ENCODE measurements at places on chromosomes 11 and 22.

DNA sequence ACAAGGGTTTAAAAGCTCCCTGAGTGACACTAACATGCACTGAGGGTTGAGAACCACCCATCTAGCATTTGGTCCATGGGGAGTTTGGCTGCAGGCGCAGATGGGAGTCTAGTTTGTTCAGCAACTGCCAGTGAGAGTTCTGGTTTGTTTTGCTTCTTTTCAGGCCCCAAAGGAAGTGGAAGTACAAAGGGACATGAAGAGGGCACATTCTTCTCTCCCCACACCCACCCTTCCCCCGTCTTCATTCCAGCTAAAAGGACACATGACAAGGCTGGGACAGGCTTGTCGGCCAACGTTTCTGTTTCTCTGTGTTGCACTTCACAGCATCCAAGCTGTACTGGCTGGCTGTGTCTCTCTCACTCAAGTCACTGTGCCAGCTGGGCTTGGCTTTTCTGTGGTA is 8.2 kb upstream of the ENDOD1 start:
- no peak for DNase-seq

GRCh38 chr11:102479733-102480132 is 27.2 kb upstream of the TMEM123 start:
- DNase-seq = no peak

DNA sequence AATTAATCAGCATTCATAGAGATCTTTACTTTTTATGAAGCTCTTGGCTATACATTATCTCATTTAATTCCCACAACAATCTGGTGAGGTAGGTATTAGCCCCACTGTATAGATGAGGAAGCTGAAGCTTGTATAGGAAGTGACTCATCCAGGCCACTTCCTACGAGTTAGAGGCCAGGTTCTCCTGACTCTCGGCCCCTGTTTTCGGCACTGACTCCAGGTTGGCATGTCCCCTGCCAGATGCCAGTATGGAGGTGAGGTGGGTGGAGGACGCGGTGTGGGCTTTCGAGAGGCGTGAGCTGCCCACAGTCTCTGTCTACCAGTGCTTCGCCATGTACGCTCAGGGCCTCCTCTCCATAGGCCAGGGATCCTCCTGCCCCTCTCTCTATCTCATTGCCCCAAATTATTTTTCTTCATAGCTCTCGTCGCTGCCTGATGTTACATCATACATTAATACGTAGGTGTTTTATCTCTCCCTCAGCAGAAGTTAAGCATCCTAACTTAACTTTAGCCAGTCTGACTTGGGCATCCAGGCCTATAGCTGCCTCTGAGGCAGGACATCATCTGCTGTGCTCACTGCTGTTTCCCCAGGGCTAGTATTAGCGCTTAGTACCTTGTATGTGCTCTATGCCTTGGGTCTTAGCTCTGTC is 9.0 kb downstream of the DGAT2 start:
- no peak for DNase-seq

DNA sequence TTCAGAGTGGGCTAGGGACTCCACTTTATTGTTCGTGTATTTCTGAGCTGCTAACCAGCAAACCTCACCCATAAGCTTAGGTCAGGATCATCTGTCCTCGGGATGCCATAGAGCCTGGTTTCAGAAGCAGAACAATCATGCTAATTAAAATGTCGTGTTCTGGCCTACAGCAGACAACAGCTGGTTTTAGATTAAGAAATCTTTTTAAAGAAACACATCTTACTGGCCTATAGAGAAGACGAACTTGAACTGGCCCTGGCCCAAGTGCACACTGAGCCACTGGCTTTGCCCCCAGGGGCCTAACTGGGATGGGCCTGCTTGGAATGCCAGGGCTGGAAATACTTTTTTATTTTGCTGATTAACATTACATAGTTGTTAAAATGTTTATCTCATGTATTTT is 63.2 kb downstream of the ALX4 start:
- DNase-seq = no peak

DNA sequence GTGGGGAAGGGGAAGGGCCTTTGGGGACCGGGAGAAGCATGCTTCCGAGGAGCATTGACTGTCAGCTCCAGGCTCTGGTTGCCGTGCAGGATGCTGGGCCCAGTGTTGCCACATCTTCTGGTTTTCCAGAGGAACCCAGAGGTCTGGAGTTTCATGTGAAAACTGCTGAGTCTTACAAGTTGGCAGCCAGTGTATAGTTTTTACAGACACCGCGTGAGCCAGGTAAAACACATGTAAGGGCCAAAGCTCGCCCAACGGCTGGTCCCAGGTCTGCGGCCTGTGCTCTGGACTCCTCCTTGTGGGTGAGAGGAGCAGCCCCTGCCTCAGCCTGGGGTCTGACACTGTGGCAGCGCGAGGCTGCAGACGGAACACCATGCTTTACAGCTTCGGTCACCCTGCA is 18.4 kb upstream of the SORL1-AS1 start:
- DNase-seq = no peak

- no peak for DNase-seq
Measured at GRCh38 chr11:1401656-1402221, 12.0 kb downstream of the BRSK2 start.

- DNase-seq = no peak
Measured at GRCh38 chr11:110526323-110526722, 96.6 kb downstream of the FDX1 start.

GRCh38 chr11:2715716-2716350 is 16.0 kb upstream of the KCNQ1OT1 start:
- no peak for DNase-seq

DNA sequence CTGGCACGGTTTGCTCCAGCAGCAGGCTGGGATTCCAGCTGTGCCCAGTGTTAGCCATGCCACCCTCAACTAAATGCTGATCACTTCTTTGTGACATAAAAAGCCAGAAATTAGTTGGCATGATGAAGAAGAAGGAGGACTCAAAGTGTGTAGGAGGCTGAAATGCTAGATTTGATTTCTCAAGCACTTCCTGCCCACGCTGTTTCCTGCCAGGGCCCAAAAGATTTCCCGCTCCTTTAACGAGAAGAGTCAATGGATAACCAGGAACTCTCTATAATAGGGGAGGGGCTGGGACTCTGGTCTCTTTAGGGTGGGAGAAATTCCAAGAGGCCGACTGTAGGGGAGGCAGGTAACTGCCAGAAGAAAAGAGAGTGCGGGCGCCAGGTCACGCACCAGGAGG is 26.4 kb downstream of the APOL3 start:
- no peak for DNase-seq

- no peak for DNase-seq
Measured at GRCh38 chr22:28175730-28176492, 256.9 kb upstream of the PITPNB start.

DNA sequence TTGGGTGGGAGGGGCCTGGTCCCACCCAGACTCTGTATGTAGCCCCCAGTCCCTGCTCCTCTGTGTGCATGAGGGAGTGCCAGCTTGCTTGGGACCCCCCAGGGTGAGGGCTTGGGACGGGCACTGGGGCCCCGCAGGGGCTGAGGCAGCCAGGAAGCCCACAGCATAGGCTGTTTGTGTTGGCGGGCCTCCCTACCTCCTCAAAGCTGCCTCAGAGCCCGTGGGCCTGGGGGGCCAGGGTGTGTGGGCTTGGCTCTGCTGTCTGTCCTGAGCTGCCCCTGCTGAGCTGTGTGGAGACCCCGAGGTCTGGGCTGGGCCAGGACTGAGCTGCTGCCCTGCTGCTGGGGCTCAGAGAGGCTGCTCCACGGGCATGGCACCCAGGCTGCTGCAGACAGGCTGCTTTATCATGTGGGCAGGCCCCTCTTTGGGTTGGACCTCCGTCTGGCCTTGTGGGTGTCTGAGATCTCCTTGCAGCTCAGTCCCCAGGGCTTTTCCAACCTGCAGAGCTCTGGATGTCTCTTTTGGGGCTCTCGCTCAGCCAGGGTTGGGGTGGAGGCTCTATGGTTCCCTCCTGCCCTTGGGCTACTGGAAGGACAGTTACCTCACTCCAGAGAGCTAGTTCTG is 3.3 kb downstream of the TSPAN4 start:
- DNase-seq = no peak

- DNase-seq = no peak
Measured at GRCh38 chr11:10539339-10539738, 1.6 kb downstream of the RNF141 start.

GRCh38 chr22:42461511-42461910 is 29.3 kb upstream of the NFAM1 start:
- no peak for DNase-seq

- no peak for DNase-seq
Measured at GRCh38 chr11:91664521-91664920, 560.1 kb upstream of the FAT3 start.

DNA sequence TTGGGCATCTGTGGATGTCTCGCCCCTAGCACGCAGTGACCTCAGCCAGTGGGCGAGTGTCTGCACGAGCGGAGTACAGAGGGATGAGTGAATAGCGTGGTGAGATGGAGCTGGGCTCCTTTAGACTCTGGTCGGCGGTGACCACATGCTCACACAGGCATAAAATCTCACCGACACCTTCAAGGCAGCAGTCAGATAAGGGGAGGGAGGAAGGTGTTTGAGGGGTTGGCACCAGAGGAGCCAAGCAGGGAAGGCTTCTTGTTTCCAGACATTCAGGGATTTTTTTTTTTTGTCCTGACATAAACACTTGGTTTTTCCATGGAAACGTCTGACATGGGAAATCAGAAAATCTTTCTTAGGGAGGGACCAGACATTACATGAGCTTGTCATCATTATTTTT is 35.8 kb downstream of the GRIK4 start:
- DNase-seq = no peak

DNA sequence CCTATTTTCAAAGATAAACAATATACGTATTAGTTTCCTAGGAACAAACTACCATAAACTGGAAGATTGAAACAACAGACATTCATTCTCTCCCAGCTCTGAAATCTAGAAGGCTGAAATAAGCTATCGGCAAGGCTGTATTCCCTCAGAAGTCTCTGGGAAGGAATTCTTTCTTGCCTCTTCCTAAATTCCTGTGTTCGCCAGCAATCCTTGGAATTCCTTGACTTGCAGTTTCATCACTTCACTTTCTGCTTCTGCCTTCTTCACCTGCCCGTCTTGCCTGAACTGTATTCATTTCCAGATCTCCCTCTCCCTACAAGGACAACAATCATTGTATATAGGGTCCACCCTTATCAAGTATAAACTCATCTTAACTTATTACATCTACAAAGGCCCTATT is 17.7 kb upstream of the PRDM10 start:
- DNase-seq = no peak

DNA sequence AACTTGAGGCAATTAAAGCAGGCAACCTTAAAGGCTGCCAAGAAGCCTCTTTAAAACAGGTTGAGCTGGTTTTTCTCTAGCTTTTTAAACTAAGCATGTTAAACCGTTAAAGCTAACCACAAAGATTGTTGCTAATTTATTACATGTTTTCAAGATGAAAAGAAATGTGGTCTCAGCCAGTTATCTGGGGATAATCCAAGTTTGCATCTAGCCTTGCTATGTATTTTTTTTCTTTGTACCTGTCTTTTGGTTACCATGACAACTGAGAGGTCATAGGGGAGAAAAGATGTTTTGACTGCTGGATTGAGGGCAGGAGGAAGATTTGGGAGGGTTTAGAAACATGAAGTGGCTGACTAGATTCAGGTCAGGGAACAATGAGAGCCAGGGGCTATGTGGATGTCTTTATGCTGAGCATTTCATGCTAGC is 19.2 kb upstream of the PGM2L1 start:
- no peak for DNase-seq

DNA sequence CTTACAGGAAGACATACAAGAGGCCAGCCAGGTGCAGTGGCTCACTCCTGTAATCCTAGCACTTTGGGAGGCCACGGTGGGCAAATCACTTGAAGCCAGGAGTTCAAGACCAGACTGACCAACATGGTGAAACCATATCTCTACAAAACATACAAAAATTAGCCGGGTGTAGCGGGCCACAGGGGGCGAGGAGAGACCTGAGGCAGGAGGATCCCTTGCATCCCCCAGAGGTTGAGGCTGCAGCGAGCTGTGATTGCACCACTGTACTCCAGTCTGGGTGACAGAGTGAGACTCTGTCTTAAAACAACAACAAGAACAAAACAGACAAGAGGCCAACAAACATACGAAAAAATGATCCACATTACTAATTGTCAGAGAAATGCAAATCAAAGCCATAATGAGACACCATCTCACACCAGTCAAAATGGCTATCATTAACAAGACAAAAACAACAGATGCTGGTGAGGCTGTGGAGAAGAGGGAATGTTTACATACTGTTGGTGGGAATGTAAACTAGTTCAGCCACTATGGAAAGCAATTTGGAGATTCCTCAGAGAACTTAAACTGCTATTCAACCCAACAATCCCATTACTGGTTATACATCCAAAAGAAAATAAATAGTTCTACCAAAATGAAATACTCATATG is 498.8 kb upstream of the ARHGAP42 start:
- DNase-seq = no peak

GRCh38 chr11:95904009-95904650 is 19.8 kb downstream of the MTMR2 start:
- DNase-seq = no peak

- no peak for DNase-seq
Measured at GRCh38 chr11:76205252-76206076, 838 bp downstream of the WNT11 start.

- no peak for DNase-seq
Measured at GRCh38 chr11:95297680-95298452, 66.9 kb upstream of the SESN3 start.

GRCh38 chr11:97890466-97890865 is 1130.3 kb upstream of the CNTN5 start:
- no peak for DNase-seq

GRCh38 chr11:126999366-126999765 is 1.2 kb downstream of the KIRREL3 start:
- no peak for DNase-seq

DNA sequence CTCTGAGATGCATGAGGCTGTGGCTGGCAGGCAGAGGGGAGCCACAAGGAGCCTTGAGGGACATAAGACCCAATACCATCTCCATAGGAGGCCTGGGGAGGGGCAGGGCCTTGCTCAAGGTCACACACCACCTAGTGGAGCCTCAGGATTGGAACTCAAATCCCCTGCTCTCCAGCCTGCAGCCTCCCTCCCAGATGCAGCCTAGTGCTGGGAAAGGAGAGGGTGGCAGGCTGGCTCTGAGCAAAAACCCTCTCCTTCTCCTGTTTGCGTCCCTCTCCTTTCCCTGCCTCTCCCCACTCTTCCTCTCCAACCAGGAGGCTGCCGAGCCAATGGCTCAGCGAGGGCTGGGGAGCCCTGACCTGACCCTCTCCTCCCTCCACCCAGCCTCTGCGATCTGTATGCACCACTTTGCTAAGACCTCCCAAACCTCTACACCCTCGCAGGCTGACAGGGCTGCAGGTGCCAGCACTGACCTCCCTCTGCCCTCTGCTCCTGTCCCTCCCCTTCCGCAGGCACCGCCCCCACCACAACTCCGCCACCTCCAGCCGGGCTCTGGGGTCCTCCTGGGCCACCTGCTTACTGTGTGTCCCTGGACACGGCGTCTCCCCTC is 14.7 kb downstream of the IGLL1 start:
- DNase-seq = no peak

Measured in iPS DF 6.9 (cell line).